ENCODE measurements at places on chromosomes 6 and 20. TPM values are rescaled to one million over a fixed set of nuclear protein-coding genes. Genes with fewer than 3 reads are reported as not detected.

SHLD1 gene
- total RNA-seq: 5.9 TPM

TCP11 gene
- not detected for total RNA-seq

RAET1G gene
- total RNA-seq: not detected

HUS1B gene
- 4.5 TPM for total RNA-seq

MUC21 gene
- total RNA-seq: not detected

ZNF391 gene
- total RNA-seq: 1.1 TPM

FKBP5 gene
- 25.7 TPM for total RNA-seq

PAK5 gene
- not detected for total RNA-seq

LY6G6F gene
- total RNA-seq: not detected

PARD6B gene
- total RNA-seq: 6.3 TPM

SLC22A23 gene
- total RNA-seq: 3.4 TPM

HLA-DRB5 gene
- 10.1 TPM for total RNA-seq

TRDN gene
- not detected for total RNA-seq

C4A gene
- total RNA-seq: 3.0 TPM

LAMA4 gene
- not detected for total RNA-seq

SLC17A1 gene
- total RNA-seq: not detected

STMN3 gene
- 65.9 TPM for total RNA-seq

CD24 gene
- 1.1 TPM for total RNA-seq

METTL24 gene
- total RNA-seq: 0.33 TPM

OPN5 gene
- not detected for total RNA-seq

HLA-DQB2 gene
- total RNA-seq: 0.67 TPM

PBOV1 gene
- total RNA-seq: not detected

PYGB gene
- 35.2 TPM for total RNA-seq

OXT gene
- 1.8 TPM for total RNA-seq

EDN3 gene
- total RNA-seq: 0.14 TPM

ARMC12 gene
- total RNA-seq: 1.5 TPM

TBX18 gene
- total RNA-seq: not detected

KHDC1 gene
- 0.60 TPM for total RNA-seq

TINAG gene
- total RNA-seq: not detected

WFDC2 gene
- not detected for total RNA-seq
